Right renal cortex interstitium (tissue), 3 donors: ENCODE measurements at places on chromosomes 1 and 21.
A peak's percentile ranks its signal among the peaks of the same experiment; 100 is the strongest.

GRCh38 chr1:91591175-91591974 is 90.7 kb downstream of the CDC7 start:
- DNase-seq, result no peak

GRCh38 chr1:165259236-165259635 is 97.3 kb downstream of the LMX1A start:
- no peak for DNase-seq

- peak; percentile 81 for DNase-seq
Measured at GRCh38 chr1:200738327-200738948, at the start of gene CAMSAP2. Gene CAMSAP2 (plus strand): TSS chr1:200738893. CDS start chr1:200739828, 935 bp downstream.

- no peak for DNase-seq
Measured at GRCh38 chr1:230084408-230085177, 17.6 kb downstream of the GALNT2 start.

GRCh38 chr1:245290836-245291235 is 136.1 kb downstream of the KIF26B start:
- no peak for DNase-seq

- no peak for DNase-seq
Measured at GRCh38 chr21:14545906-14546480, at the start of gene SAMSN1. Gene SAMSN1 (minus strand): TSS chr21:14546315. CDS start chr21:14546261, 54 bp downstream.

- DNase-seq, result peak; percentile 64
Measured at GRCh38 chr1:101238681-101239094, 1.9 kb downstream of the S1PR1 start.

- no peak for DNase-seq
Measured at GRCh38 chr1:78652019-78652560, 2.5 kb downstream of the IFI44 start.

DNA sequence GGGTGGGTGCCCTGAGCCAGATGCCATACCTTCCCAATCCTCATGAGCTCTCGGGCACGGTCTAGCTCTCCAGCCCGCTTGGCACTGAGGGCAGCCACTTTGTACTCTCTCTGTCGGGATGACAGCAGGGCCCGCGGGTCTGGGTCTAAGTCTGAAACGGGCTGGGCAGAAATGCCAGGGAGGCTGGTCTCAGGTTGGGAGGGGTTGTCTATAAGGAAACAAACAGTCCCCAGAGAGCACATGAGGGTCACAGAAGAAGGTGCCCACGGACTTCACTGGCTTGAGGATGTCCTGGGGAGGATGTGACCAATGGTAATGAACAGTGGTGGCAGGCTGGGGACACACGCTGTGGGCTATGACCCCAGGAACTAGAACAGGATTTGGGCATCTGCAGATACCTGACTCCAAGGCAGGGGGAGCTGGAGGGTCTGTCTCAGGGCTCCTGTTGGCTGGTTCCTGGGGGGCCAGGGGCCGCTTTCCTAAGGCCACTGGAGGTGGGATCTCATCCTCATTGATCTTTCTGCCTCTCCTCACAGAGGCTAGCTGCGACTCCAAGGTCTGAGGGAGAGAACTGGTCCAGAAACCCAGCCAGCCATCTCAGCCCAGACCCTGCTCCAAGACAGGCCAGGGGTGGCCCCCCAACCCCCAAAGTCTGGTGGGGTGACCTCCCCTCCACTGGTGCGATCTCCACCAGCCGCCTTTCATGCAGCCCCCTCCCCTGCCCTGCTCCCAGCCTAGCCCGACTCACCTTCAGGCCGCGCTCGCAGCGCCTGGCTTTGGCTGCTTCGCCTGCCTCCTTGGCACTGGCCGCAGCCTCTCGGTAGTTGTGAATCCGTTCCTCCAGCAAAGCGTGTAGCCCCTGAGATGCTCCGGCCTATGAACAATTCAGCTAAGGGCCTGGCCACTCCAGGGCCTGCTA is 6.1 kb downstream of the CC2D1B start:
- no peak for DNase-seq

DNA sequence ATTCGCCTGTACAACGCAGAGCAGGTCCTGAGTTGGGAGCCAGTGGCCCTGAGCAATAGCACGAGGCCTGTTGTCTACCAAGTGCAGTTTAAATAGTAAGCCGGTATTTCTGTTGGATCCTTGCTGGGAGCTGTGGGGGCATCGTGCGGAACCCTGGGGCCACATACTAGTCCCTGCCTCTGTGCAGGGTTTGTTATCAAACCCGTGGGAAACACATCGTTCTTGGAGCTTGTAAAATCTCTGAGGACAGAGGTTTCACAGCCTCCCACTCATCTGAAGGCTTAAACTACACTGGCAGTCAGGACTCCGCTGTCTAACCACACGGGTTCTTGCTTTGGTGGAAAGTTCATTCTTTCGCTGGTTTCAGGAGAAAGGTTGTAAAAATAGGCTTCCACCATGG is 11.7 kb downstream of the IFNGR2 start:
- no peak for DNase-seq

DNA sequence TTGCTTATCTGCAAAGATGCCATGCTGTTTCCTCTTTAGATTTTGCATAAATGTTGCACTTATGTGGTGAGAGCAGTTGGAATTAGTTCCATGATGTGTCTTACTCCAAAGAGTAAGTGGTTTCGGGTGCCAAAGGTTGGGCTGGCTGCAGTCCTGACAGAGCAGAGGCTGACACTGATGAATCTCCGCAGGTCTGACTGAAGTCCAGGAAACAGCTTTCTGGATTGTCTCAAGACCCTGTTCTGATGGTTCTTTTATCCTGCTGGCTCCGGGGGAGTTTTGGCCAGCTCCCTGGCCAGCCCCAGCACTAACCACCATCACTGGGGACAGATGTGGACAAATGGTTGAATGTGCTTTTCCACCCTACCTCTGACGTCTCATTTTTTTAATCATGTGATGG is 207.2 kb upstream of the KIAA0040 start:
- DNase-seq, result no peak

- DNase-seq, result no peak
Measured at GRCh38 chr1:93712741-93713140, 31.1 kb upstream of the BCAR3 start.

DNA sequence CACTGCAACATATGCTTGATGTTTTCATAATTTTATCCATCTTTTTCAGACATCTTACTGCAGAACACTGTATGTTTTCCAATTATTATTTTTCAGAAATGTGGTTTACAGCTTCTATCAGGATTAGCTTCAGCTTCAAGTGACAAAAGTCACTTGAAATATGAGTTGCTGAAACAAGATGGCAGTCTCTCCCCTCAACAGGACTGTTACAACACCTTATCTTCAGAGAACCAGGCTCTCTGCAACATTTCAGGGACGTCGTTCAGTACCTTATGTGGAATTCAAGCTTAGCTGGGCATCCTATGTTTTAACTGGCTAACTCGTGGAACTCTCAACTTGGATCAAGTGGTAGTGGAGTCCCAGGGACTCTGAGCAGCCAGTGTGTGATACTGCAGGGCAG is 2.0 kb upstream of the UBE2G2 start:
- no peak for DNase-seq

GRCh38 chr1:109425391-109426280 is 612 bp downstream of the PSMA5 start:
- DNase-seq, result peak; percentile 13

DNA sequence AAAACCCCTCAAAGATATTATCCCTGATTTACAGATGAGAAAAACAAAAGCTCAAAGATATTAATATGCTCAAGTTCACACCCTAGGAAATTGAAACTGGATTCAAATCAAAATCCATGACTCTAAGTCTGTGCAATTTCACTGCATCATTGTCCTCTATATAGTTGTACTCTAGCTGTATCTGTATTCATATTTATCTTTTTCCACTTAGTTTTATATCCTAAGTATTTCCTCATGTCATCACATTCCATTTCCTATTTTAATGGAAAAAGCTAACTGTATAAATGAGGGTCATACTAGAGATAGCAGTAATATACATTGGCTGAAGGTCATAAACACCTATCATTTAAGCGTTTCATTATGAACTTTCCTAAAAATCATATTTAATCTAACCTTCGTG is 42.2 kb upstream of the RALGPS2 start:
- DNase-seq, result no peak

GRCh38 chr1:202967684-202968281 is 726 bp upstream of the CYB5R1 start:
- DNase-seq, result no peak

DNA sequence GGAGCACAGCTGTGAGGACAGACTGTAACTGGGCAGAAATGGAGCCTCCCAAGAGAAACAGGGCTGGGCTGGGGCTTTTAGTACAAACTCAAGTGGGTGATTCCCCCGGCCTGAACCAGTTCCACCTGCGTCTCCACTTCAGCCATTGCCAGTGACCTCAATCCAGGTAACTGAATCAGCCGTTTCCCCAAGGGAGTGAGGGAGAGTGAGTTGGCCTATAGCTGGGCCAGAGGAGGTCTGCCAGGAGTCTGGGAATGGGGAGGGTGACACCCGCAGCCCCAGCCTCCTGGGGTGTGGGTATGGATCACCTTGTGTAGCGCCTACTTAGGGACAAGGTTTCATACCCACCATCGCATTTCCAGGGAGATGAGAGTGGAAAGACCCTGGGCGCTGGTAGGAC is 8.5 kb downstream of the SLC26A9 start:
- no peak for DNase-seq

DNA sequence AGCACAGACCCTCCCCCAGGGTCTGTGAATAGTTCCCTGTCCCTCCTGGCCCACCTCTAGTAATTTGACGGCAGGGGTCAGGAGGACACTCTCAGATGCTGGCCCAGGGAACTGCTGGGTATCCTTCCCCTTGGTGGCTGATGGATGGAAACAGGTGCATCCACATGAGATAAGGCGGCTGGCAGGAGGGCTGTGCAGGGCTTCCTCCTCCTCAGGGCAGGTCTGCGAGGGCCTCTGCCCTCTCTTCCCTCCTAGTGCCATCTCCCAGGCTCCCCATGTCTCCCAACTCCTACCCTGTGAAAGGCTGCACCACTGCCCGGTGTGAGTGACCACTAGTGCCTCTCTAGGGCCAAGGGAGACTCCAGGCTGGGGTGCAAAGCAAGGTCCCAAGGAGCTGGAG is 123.9 kb downstream of the GLIS1 start:
- no peak for DNase-seq

GRCh38 chr1:66154394-66154793 is 361.7 kb downstream of the PDE4B start:
- DNase-seq, result no peak

DNA sequence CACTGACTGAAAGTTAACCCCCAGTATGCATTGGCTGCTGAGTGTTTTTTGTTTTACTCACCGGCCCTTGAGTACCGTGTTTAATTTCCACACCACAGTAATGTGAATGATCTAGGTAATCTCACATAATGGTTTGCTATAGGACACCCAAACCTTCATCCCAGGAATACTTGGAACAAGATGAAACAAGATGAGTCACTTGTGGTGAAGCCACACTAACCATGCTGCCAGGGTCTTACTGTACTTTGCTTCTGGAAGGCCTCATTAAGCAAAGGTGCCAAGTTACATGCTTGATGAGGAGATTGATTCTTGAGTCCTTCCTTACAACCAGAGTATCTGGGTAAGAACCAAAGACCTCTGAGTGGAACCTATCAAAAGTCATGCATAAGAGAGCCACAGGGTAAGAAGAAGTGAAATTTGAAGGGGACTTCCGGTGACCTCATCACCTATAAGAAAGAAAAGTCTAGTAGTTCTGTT is 163.3 kb downstream of the NRIP1 start:
- DNase-seq, result no peak

DNA sequence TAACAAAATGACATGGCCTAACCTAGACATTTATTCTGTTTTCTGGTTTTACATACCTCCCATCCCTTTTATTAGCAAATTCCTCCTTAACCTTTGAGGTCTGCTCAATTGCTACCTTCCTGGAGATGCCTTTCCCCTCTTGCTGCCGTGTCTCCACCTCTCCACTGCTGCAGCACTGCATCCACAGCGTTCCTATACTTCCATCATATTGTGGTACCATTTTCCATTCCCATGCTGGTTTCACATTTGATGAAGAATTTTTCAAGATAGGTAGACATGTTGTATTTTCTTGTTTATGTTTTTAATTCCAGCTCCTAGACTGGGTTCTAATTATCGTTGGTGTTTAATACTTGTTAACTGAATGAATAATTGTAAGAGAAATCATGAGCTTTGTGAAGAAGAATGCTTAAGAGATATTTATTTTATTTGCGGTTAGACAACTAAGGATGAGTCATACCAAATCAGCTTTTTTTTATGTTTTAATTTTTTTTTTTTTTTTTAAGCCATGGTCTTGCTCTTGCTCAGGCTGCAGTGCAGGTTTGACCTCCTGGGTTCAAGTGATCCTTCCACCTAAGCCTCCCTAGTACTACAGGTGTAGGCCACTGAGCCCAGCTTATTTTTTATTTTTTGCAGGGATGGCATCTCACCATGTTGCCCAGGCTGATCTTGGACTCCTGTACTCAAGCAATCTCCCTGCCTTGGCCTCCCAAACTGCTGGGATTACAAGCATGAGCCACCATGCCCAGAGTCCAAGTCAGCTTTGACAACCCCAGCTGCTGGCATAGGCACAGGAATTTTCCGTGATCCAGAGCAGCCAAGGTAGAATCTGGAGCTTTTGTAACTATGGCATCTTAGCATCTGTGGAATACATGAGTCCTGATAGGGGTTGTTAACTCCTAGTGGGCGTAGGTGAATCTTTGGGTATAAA is 44.0 kb downstream of the ATP6V1G3 start:
- DNase-seq, result no peak

DNA sequence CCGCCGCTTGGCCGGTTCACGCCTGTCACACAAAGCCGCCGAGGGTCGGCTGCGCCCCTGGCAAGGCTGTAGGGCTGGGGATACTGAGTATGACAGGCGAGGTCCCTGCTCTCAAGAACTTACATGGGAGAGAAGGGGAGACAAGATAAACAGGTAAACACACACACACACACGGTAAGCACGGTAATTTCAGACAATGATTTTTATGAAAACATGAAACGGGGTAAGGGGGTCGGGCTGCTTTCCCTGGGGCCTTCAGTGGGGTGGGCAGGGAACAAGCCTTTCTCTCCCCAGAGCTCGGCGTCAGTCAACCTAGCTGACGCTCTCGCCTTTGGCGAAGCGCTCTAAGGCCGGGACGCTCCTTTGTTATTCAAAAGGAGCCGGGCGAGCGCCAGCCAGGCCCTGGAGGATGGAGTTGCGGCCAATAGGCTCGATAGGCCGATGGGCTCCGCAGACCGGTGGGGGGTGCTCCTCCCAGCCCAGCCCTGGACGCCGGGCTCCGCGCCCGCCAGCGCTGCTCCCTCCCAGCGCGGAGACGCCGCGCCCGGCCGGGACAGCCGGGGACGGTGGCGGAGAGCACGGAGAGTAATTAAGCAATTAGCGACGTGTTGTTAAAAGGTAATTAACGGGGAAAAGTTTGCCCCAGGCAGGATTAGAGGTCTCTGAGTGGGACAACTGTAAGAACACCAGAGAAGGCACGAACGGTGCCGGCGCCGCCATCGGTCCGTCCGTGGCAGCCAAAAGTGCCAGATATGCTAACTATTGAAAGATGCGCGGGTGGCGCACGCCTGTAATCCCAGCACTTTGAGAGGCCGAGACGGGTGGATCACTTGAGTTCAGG is 950 bp upstream of the INKA2 start:
- no peak for DNase-seq
